ENCODE measurements at places on chromosomes 3 and 15.

DNA sequence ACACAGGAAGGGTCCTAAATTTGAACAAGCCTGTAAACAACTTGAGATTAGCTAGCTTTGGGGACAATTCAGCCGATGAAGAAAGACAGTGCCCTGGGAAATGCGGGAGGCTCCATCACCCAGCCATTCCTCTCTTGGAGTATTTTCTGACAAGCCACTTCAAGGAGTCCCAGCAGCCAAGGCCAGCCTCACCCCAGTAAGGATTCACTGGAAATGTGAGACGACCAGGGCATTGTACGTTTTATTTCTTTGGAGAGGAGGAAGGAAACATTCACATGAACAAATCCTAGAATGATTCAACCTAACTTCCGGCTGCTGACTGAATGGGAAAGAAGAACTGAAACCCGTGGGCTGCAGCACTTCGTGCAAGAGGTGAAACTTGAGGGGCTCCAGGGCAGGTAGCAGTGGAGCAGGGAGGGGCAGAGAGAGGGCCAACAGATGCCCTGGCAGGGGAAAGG, 116.4 kb upstream of the ARHGEF3 start:
- DNase-seq = no peak

GRCh38 chr3:191809326-191809949, 348.5 kb downstream of the PYDC2 start:
- DNase-seq = no peak

- DNase-seq = no peak
Measured at GRCh38 chr3:183581496-183582155, 26.1 kb upstream of the KLHL6 start.

GRCh38 chr3:16088496-16088895, 86.0 kb upstream of the GALNT15 start:
- DNase-seq = no peak

DNA sequence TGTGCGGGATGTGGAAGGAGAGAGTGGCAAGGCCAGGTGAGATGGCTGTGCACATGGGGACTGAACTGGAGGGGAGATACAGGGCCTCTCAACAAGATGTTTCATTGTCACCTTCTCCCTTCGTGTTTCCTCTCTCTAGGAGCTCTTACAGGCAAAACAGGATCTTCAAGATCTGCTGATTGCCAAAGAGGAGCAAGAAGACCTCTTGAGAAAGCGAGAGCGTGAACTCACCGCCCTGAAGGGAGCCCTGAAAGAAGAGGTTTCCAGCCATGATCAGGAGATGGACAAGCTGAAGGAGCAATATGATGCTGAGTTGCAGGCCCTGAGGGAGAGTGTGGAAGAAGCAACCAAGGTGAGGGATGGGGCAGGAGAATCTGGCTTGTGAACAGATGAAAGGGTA, 85.2 kb downstream of the CGNL1 start:
- no peak for DNase-seq

GRCh38 chr15:73127302-73127936, 75.2 kb downstream of the NEO1 start:
- DNase-seq = peak; percentile 32

DNA sequence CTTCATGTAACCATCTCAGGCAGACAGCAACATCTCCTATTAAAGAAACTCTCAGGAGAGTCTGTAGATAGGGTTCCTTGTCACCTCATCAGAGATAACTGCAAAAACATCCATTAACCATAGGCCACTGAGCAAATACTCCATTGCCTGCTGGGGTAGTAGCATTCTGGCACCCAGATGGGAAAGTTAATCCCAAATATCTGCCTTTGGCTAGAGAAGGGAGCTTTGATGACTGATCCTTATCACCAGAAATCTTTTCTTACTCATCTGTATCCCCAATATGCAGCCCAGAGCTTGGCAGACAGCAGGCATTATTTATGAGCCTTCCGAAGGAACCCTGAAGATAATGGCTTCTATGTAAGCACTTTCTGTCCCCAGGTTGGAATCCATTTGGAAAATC, 173.1 kb downstream of the MFSD1 start:
- no peak for DNase-seq

DNA sequence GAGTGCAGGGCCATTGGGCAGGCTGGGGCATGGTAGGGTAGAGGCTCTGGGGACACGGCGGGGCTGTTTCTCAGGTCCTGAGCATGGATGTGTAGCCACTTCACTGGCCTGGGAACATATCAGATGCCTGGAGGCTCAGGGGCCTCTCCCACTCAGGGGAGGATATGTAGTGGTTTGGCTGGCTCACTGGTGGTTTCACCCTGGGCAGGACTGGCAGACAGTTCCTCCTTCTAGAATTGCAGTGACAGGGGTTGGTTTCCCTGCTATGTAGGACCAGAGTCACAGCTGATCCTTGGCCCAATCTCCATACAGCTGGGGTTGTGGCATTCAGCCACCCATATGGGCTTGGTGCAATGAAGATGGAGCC, 4.8 kb upstream of the ARHGAP31 start:
- DNase-seq = no peak

DNA sequence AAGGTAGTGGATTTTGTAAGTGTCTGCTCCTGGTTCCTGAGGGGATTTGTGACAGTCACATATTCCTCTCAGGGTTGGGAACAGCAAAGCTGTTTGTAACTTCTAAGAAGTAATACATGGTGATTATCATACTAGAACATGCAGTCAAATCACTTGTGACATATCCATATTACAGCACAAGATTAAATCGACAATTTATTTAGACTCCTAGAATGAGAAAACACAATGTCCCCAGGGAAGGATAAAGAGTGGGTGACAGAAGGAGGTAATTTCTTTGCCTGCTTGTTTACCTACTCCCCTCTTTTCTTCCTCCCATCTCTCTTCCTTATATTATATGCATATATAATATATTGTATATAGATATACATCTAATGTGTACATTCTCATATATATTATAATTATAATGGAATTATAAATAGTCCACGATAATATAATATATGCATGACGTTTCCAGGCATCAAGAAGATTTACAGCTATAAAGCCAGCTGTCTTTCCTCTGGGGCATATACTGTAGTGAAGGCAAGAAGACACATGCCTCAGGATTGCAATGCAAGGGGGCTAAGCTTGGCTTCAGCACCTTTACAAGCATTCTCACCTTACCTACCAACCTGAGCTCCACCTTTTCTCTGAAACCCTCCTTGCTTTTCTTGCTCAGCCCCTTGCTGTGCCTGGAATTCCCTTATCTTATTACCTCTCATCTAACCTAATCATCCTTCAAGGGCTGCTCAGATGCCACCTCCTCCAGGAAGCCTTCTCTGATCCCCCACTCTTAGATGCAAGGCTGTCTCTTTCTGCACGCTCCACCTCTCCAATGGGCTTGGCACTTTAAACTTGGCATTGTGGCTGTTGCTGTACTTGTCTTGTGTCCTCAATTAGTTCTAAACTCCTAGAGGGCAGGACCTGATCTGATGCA, 73.1 kb upstream of the PIAS1 start:
- no peak for DNase-seq

GRCh38 chr15:47587940-47588802, 129.1 kb upstream of the SEMA6D start:
- no peak for DNase-seq

DNA sequence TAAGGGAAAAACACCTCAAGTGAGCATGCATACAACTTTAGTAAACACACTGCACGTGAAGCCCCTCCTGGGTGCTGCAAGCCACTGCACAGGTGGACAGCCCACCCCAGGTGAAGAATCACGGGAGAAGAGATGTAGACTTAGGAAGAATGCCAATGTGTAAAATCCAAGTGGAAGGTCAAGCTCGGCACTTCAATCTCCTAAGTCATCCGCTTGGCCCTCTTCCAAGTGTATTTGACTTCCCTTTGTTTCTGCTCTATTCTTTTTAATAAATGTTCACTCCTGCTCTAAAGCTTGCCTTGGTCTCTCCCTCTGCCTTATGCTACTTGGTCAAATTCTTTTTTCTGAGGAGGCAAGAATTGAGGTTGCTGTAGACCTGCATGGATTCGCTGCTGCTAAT, 316.6 kb downstream of the EDEM1 start:
- no peak for DNase-seq

- DNase-seq = no peak
Measured at GRCh38 chr3:171358181-171358880, 101.9 kb downstream of the TNIK start.

DNA sequence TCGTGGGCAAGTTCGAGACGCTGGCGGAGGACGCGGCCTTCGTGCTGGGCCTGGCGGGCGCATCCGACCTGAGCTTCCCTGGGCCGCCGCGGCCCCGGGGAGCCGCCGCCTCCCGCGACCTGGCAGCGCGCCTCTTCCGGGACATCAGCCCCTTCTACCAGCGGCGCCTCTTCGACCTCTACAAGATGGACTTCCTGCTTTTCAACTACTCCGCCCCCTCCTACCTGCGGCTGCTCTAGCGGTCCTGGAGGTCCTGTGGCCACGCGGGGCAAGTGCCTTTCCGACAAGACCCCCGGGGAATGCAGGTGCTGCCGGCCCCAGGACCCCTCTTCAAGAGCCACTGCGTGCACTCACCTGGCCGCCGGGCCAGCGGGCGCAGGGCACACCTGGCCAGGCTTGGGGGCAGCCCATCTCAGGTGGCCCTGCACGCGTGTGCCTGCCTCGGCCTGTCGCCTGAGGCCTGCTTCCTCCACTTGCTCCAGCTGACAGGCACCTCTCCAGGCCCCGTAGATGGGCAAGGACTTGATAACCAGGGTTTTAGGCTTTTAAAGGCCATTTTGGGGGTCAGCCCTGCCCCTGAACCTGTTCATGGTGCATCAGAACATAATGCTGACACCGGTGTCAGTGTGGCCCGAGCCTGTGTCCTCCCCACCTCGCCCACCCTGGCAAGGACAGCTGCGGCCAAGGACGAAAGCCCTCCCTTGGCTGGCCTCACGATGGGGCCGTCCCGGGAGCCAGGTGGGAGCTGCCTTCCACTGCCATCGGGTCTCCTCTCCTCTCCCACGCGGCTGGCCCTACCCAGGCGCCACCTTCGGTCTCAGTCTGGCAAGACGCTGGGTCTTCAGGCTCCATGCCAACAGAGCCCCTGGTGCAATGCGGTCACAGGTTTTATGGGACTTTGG, 16.1 kb downstream of the C3orf22 start:
- DNase-seq = no peak

DNA sequence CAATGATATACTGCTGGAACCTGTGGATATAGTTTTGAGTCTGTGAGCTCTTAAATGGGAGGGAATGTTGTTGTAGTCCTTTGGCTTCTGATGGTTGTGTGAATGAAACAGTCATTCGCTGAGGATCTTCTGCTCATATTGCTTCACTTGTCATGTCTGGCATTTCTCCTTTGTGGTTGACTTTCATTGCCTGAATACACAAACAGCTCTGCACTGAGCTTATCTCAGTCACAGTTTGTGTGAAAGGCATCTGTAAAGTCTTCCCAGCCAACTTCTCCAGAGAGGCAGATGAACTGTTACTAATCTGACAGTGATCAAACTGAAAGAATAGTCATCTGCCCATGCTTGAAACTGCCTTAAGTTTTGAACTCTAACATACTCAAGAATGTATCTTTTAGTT, 59.8 kb downstream of the TMED3 start:
- DNase-seq = no peak

- no peak for DNase-seq
Measured at GRCh38 chr3:16289144-16289889, 24.3 kb downstream of the OXNAD1 start.

GRCh38 chr3:112114576-112115160, 18.4 kb downstream of the GCSAM start:
- DNase-seq = no peak

- no peak for DNase-seq
Measured at GRCh38 chr15:74798388-74799254, 14.0 kb upstream of the LMAN1L start.

GRCh38 chr3:108137460-108137814, 46.6 kb upstream of the CD47 start:
- no peak for DNase-seq

DNA sequence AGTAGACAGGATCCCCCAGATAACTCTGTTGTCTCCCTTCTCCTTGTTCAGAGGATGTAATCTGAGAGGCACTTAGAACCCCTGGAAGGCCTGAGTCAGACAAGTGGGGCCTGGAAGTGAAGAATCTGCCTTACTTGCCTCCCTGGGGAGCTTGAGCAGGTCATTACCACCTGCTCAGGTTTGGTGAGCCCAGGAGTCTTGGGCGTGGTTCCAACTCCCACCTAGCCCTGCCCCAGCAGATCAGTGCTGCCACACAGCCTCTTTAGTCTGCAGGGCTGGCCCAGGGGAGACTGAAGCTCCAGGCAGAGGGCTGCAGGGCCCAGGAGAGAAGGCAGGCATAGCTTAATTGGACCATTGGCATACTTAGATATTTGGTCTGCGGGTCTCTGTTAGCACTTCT, 230.0 kb downstream of the ERC2 start:
- DNase-seq = no peak

DNA sequence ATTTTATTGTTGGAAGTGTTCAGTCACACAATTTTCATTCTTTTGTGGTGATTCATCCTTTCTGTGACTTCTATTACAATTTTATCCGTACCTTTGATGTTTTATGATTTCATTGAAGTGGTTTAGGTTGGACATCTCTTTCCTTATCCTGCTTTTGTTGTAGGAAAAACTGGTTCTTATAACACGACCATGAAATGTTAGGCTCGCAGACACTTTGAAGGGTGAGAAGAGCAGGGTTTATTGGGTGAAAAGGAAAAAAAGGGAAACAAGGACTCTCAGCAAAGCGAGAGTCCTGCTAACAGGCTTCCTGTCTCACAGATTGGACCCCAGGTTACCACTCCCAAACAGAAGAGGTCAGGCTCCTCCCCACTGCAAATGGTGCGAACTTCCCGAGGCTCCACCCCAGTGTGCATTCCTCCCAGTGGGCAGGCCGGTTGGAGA, 257.4 kb downstream of the STXBP5L start:
- DNase-seq = no peak

DNA sequence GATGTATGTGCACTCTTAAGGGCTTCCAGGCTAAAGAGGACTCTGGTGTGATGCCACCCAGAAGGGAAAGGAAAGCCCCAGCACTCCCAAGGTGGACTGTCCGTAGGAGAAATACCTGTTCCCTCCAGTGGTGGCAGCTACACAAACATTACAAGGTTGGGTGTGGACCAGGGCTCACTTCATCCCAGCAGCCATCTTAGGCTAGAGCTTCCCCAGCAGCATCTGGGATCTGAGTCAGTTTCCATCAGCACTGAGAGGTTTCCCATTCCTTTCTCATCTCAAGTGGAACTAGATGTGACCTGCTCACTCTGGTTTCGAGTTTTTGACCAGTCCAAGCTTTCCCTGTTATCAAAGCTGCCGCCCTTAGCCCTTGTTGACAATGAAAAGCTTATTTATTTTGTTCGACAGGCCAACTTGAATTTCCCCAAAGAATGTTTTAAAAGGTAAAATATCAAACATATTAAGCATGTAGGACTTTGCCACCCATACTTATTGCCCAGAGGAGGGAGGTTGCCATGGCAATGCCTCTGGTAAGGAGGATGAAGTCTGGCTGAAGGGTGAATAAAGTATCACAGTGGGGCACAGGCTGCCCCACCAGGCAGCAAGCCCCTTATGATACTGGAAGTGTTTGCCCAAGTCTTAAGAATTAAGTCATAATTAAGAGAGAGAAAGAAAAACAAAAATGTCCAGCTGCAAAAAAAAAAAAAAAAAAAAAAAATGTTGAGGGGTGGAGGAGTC, 28.9 kb downstream of the CLDN18 start:
- DNase-seq = no peak

Measured in Panc1 (cell line).